ENCODE measurements at places on chromosomes 1 and 21.

- peak; percentile 53 for DNase-seq
These were observed 30.3 kb upstream of the FMOD start for GRCh38 chr1:203381151-203381751.

GRCh38 chr1:218164930-218165700, 120.0 kb upstream of the RRP15 start:
- DNase-seq: peak; percentile 69

DNA sequence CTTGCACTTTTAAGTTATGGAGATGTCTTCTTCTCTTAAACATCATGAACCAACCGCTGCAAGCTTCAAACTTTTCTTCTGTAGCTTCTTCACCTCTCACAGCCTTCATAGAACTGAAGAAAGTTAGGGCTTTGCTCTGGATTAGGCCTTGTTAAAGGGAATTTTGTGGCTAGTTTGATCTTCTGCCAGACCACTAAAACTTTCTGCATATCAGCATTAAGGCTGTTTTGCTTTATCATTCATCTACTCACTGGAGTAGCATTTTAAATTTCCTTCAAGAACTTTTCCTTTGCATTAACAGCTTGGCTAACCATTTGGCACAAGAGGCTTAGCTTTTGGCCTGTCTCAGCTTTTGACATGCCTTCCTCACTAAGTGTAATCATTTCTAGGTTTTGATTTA, 43.0 kb upstream of the RGL1 start:
- no peak for DNase-seq

DNA sequence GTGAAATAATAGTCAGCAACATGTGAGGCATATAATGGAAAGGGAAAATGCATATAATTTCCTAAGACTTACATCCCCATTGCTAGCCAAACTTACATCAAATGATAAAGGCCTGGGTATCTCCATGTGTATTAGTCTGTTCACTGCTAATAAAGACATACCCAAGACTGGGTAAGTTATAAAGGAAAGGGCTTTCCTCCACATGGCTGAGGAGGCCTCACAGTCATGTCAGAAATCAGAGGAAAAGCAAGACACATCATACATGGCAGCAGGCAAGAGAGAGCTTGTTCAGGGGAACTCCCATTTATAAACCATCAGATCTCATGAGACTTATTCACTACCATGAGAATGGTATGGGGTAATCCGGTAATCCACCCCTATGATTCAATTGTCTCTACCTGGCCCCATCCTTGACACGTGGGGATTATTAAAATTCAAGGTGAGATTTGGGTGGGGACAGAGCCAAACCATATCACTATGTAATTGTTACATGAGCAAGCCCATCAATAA, 161.5 kb upstream of the SAMSN1 start:
- no peak for DNase-seq

- no peak for DNase-seq
These were observed 81.5 kb upstream of the LBR start for GRCh38 chr1:225509376-225509707.

- DNase-seq: peak; percentile 77
These were observed 10.7 kb upstream of the COL16A1 start for GRCh38 chr1:31714442-31715086.

DNA sequence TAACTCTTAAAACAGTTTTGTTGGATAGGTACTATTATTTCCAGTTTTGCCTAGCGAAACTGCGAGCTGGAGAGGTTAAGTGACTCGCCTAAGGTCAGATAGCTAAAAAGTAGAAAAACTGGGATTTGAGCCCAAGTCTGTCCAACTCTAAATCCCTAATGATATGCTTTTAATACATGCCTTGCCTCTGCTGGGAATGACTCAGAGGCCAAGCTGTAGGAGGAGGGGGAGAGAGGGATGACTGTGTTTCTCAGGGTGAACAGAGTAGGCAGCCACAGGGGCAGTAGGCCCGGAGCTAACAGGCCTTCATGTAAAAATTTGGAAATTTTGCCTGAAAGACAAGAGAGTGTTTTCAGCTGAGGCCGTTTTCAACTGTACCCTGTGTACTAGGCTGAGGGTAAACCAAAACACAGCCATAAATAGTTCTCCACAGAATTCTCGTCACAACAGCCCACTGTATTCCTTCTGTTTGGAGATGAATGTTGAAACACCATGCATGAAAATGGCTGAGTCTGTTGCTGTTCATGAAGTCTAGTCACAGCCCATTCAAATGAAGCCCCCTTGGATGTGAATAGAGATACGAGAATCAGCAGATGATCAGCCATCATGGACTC, 107.5 kb upstream of the HOOK1 start:
- DNase-seq: no peak

All from Karpas-422 (cell line).